ENCODE measurements at places on chromosomes 2 and 18. TPM values are rescaled to one million over a fixed set of nuclear protein-coding genes. Genes with fewer than 3 reads are reported as not detected.

The NT5C1B gene
- not detected for total RNA-seq

The GNAL gene
- total RNA-seq, result 1.1 TPM

The MYCN gene
- total RNA-seq, result 0.43 TPM

The SERPINB4 gene
- not detected for total RNA-seq

The FAM98A gene
- total RNA-seq, result 86.8 TPM

The GYPC gene
- total RNA-seq, result 113 TPM

The PER2 gene
- 13.0 TPM for total RNA-seq

The CNTNAP5 gene
- total RNA-seq, result not detected

The UPP2 gene
- not detected for total RNA-seq

The PRSS56 gene
- not detected for total RNA-seq

The SLC1A4 gene
- 22.2 TPM for total RNA-seq

The ERMN gene
- total RNA-seq, result not detected

The RAPGEF4 gene
- total RNA-seq, result 12.6 TPM

The COPS8 gene
- total RNA-seq, result 86.7 TPM
